Right cardiac atrium (tissue), 5 donors: ENCODE measurements at places on chromosomes 6 and 20. TPM values are rescaled to one million over a fixed set of nuclear protein-coding genes. Genes with fewer than 3 reads are reported as not detected.
A peak's percentile ranks its signal among the peaks of the same experiment; 100 is the strongest.

GRCh38 chr20:43853174-43853803 is 61.4 kb upstream of the TOX2 start:
- no peak for DNase-seq

Gene FAM83C
- not detected for total RNA-seq

DNA sequence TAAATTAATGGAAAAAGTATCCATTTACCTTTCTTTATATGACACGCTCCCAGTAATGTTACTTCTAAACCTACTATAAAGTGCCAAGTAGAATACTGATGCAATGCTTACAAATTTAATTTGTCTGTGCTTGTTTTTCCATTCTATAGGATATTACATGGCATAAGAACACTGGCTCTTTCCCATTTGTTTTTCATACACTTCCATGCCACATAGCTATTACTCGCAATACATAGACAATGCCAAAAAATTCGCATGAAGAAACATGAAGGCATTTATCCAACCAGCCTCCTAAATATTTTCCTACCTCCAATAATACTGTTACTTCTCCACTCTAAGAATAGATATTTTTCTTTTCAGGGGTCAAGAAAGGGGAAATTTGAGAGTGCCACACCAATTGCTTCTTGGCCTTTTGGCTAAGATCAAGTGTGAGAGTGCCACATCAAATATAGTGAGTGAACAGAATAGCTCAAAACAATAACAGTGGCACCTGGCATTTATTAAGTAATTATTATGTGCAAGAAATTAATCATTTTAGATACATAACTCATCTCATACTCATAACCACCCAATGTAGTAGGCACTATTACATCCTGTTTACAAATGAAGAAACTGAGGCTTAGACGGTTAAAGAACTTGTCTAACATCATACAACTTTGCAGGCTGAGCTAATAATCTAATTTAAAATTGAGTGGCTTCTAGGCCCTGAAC is 845 bp upstream of the DST start:
- no peak for DNase-seq

DNA sequence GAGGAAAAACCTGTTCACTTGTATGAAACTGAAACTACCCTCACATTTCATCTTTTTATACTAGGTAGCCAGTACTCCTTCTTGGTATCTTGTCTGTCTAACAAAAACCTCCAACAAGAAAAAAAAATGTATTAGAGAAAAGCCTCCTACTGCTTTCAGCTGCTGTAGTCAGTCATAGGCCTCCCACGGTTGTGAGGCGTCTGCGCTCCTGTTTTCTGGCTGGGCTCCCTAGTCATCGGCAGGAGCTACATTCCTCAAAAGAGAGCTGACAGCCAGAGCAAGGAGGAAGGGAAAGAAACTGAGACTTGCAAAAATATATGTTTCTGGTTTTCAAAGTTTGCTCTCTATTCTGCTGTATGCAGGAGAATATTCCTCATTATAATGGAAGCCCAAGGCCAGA is 517.0 kb downstream of the LMBRD1 start:
- DNase-seq: no peak

Gene SSTR4
- not detected for total RNA-seq

DNA sequence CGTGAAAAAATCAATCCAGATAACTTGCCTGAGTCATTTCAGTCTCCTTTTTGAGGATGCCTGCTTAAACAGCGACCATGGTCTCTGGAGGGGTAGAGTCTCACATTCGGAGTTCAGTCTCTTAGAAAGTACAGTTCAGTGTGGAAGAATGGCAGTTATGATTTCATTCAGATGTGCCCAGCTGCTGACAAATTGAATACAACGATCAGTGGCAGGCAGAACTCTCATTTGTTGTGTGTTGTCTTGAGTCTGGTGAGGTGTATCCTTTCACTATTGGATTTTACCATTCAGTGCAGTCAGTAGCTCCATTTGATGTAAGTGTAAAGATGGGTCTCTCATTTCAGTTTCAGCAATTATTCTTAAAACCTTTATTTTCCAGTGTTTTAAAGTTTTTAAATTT is 639 bp upstream of the TULP4 start:
- no peak for DNase-seq

DNA sequence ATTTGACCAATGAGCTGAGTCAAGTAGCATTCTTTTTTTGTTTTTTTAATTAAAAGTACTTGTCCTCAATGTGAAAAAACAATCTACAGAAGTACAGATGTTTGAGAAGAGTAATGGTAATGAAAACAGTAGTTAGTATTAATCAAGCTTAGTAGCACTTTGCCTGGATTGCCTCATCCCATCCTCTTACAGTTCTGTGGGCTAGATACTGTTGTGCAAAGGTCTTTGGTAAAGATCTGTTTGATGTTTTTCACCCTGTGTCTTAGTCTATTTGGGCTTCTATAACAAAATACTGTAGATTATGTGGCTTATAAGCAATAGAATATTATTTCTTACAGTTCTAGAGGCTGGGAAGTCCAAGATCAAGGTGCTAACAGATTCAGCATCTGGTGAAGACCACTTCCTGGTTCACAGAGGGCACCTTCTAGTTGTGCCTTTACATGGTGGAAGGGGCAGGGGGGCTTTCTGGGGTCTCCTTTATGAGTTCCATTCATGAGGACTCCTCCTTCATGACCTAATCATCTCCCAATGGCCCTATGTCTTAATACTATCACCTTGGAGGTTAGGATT is 84.3 kb downstream of the SHLD1 start:
- no peak for DNase-seq

DNA sequence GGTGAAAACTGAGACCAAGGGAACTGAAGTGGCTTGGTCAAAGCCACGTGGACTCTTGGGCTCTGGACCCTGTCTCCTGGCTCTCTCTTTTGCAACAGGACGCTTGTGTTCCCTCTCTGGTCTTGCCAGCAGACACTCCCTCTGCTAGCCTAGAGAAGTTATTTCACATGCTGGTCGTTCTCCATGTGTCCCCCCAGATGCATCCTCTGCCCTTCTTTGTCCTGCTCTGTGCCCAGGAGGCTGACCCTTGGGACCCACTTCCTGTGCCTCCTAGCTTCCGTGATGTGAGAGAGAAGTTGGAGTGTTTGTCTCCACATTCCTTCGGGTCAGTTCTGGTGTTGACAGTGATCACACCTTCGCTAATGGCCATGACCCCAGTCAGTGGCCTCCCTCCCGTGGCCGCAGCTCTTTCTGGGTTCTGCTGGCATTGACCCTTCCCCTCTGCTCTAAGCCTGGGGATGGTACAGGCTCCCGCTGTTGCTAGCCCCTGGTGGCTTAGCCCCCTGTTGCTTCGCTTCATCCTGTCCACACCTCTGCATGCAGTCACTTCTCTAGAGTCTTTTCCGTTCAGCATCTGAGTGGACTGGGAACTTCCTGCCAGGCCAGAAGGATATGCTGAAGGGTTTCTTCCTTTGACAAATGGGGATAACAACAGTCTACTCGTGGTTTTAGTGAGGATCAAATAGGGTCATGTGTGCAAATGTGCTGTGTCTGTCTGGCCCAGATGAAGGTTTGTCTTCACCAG is 70.1 kb upstream of the BMP2 start:
- no peak for DNase-seq

GRCh38 chr6:111027219-111027618 is 45.4 kb downstream of the RPF2 start:
- DNase-seq: no peak

Gene NT5E
- 10.6 TPM for total RNA-seq

DNA sequence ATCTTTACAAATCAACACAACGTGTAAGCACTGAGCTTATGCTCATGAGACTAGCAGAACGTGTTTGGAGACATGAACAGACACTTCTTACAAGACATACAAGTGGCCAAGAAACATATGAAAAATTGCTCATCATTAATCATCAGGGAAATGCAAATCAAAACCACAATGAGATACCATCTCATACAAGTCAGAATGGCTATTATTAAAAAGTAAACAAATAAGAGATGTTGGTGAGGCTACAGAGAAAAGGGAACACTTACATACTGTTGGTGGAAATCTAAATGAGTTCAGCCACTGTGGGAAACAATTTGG is 327.9 kb upstream of the SOX4 start:
- DNase-seq: no peak

Gene MYB
- 0.14 TPM for total RNA-seq

Gene ID4
- total RNA-seq: 32.3 TPM

GRCh38 chr6:125375821-125376220 is 74.1 kb upstream of the HDDC2 start:
- no peak for DNase-seq

Gene OXT
- total RNA-seq: not detected

- no peak for DNase-seq
Measured at GRCh38 chr6:119517428-119517827, 167.9 kb upstream of the MAN1A1 start.

DNA sequence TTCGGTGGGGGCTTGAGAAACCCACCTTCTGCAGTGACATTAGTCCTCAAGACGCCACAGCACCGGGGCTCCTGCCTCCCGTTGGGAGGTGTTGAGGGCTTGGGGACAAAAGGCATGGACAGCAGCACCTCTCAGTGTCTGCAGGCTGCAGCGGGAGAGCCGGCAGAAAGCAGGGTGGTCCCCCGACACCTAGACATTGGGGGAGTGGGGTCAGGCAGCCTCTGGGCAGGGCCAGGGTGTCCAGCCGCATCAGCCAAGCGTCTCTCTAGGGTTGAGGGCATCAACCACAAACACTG is 264.7 kb downstream of the TAF4 start:
- no peak for DNase-seq

Gene MYO6
- total RNA-seq: 7.3 TPM

Gene DEFB128
- total RNA-seq: not detected

Gene SLC22A16
- total RNA-seq: not detected

GRCh38 chr6:3291346-3291745 is 32.6 kb downstream of the PSMG4 start:
- no peak for DNase-seq

- DNase-seq: no peak
Measured at GRCh38 chr6:38320358-38320757, 319.4 kb downstream of the BTBD9 start.

- DNase-seq: no peak
Measured at GRCh38 chr6:109236115-109237076, 141.1 kb downstream of the CEP57L1 start.

Gene MMS22L
- total RNA-seq: 3.7 TPM

GRCh38 chr6:105401247-105402089 is 1.4 kb downstream of the PREP start:
- no peak for DNase-seq

DNA sequence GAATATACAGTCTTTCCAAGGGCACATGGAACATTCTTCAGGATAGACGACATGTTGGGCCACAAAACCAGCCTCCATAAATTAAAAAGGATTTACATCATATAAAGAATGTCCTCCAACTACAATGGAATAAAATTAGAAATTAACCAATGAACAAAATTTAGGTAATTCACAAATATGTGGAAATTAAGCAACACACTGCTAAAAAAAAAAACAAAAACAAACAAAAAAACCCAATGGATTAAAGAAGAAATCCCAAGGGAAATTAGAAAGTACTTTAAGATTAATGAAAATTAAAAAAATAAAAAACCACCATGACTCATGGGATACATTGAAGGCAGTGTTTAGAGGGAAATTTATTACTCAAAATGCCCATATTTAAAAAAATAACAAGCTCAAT is 21.4 kb upstream of the NT5E start:
- DNase-seq: no peak

DNA sequence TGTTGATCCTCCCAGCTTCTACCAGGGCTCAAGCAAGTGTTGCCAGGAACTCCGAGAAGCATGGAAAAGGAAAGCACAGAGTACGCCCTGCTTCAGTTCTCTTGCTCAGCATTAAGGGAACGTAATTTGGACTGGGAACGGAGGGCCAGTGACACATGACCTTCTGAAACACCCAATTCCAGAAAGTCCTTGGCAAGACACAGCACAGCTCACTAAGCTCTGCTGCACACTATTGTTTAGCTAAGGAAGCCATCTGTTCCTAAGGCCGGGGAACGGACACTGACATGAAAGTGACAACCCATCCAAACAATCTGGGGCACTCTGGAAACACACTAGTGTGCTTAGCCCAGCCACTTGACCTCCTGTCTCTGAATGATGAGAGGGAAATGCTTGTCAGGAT is 56.9 kb upstream of the NXT1 start:
- peak; percentile 60 for DNase-seq

DNA sequence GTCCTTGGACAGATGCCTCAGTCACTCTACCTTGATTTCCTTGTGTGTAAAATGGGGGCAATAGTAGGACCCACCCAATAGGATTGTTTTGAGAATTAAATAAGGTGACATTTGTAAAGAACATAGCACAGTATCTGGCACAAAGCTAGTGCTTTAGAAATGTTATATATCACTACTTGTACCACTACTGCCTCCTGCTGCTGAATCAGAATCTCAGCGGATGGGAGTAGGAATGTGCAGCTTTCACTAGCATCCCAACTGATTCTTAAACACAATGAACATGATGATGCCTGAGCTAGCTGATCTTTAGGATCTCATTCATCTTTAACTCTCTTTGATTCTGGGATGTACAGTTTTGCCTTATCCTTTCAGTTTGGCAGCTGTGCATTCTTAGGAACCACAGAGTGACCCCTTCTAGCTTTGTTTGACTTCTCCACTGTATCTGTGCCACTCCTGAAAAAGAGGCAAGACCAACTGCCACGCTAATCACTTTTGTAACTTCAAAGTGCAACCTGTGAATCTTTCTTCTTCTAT is 7.2 kb downstream of the PBOV1 start:
- DNase-seq: no peak
